ENCODE measurements at places on chromosomes 6 and 20.

GRCh38 chr20:40148886-40149285 lies 540.1 kb downstream of the MAFB start:
- DNase-seq: no peak

GRCh38 chr6:80331522-80331921 lies 225.1 kb downstream of the BCKDHB start:
- DNase-seq: no peak

DNA sequence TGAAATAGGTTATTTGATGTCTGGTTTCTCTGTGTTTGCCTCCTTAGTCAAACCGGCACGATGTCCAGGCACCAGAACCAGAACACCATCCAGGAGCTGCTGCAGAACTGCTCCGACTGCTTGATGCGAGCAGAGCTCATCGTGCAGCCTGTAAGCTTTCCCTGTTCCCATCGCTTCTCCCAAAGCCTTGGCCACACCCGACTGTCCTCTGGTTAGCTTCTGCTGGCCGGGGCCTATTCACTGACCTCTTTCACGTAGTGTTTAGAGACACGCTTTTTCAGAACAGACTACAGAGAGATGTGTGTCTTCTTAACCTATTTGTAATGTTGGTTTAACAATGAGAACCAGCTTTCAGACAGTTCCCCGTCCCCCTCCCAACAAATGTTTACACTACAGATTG lies 14.2 kb downstream of the DSP start:
- DNase-seq: no peak

DNA sequence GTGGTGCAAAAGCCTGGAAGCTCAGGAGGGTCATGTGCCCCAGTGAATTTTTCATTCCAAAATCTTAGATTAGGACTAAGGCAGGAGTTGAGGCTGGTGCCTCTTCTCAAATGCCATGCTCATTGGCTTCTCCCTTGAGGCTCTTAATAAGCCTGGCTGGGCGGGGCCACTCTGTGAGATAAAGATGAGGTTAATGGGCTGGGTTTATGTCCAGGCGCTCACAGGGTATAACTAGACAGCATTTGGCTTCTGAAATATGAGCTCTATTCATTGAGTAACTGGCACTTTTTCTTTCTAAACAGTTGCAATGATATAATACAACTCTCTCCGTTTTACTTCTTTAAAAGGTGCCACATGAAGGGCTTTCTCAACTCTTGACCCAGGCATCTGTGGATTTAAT lies 156.3 kb downstream of the SCML4 start:
- no peak for DNase-seq

DNA sequence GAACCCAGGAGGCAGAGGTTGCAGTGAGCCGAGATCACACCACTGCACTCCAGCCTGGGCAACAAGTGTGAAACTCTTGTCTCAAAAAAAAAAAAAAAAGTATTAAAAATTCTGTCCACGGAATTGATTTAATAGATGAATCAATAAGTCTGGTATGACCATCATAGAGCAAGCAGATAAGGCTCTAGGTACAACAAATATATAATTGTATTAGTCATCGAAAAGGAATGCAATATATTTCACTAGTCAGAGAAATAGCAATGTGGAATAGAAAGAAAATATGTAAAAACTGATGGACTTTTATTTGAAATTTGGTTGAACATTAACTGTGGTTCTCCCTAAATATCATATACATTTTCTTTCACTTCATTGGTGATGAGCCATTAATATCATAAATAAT lies 476.8 kb upstream of the AGPAT4 start:
- DNase-seq: no peak

DNA sequence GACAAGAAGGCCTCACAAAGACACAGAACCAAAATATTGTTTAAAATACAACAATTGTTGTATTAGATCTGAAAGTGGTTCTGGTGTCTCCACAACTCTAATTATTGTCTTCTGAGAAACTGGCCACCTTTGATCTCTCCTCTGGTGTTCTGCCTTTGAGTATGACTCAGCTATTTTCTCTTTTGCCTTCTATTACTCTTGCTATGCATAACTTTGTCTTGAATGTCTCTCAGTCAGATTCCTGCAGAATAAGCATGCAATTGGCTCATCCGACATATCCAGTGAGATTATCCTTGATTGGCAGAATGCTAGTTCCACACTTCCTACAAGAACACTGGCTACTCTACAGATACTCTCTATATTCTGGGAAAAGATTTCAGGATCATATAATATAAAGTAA lies 14.3 kb upstream of the EPM2A start:
- DNase-seq: no peak

GRCh38 chr6:159513914-159514313 lies 179.1 kb downstream of the SOD2 start:
- DNase-seq: no peak

- DNase-seq: no peak
These were observed 32.2 kb downstream of the MRAP2 start for GRCh38 chr6:84065693-84066290.

GRCh38 chr6:7062451-7063162 lies 45.2 kb upstream of the RREB1 start:
- DNase-seq: no peak

- no peak for DNase-seq
These were observed at the start of gene NR2E1 for GRCh38 chr6:108165714-108166663. Gene NR2E1, plus strand, starts transcription at chr6:108166022. Its CDS starts 744 bp downstream, at chr6:108166766.

- no peak for DNase-seq
These were observed 34.3 kb downstream of the RGS17 start for GRCh38 chr6:153096792-153097191.

DNA sequence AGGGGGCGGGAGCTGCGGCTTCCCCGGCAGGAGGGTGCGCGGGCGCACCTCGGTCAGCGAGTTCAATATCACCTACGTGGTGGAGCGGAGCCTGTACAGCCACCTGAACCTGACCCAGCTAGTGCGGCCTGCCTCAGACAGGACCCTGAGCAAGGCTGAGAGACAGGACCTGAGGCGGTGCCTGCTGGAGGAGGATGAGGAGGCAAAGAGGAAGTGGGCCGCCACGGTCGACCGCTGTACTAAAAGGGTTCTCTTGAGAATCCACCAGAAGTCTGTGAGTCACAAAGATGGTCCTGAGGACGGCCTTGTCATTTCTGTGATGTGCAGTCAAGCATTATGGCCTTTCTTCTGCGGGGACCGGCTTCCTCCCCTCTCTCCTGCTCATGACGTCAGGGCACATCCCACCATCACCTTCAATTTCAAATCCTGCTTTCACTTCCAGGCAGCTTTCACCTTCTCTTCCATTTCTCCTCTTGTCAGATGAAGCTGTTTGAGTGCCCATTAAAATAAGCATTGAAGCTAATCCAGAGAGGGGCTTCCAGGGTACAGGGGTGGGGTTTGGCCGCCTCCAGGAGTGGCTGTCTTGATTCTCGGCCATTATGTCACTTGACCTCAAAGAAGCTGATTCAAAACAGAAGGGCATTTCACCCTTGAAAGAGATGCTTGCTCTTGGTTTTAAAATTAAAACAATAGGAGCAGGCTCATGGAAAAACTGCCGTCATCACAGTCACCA lies 177.6 kb downstream of the SASH1 start:
- DNase-seq: no peak

GRCh38 chr6:7157752-7158616 lies 50.2 kb downstream of the RREB1 start:
- DNase-seq: no peak

DNA sequence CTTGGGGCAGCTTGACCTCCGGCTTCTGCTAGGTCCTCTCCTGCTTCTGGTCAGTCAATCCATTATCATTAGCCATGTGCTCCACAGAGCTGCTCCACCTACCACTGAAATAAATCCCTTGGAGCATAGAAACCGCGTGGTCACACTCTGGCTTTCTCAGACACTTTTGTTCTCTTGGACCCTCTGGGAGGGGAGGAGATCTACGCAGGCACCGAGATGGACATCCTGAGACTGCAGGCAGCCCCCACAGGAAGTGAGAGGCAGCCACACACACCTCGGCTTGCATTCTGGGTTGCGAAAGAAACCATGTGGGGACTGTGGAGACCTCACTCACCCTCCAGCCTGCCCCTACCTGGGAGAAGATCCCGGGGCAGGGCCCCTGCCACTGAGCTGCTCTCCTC lies 79.5 kb downstream of the FYN start:
- DNase-seq: peak; percentile 79

- DNase-seq: peak; percentile 41
These were observed 74.4 kb downstream of the NFATC2 start for GRCh38 chr20:51467956-51468626.

- no peak for DNase-seq
These were observed 125.5 kb downstream of the THEMIS start for GRCh38 chr6:127775371-127775770.

DNA sequence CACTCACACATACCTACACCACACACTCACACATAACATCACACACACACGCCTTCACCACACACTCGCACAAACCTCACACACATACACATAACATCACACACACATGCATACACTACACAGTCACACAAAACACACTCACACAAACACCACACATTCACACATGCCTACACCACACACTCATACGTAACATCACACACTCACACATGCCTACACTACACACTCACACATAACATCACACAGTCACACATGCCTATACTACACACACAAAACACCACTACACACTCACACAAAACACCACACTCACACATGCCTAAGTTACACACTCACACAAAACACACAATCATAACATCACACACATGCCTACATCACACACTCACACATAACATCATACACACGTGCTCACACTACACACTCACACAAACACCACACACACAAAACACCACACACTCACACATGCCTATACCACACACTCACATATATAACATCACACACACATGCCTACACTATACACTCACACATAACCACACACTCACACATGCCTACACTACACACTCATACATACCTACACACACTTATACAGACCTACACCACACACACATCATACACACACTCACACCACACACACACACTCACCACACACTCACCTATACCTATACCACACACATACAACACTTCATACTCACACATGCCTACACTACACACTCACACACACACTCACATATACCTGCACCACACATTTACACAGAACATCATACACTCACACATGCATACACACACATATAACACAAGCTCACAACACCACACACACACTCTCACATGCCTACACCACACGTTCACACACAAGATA lies 383.5 kb downstream of the C6orf118 start:
- no peak for DNase-seq

GRCh38 chr6:144993870-144994269 lies 708.7 kb downstream of the UTRN start:
- DNase-seq: no peak

- no peak for DNase-seq
These were observed 54.2 kb upstream of the FANCE start for GRCh38 chr6:35397806-35398418.

- no peak for DNase-seq
These were observed 58.8 kb downstream of the SAMD5 start for GRCh38 chr6:147567141-147567805.

DNA sequence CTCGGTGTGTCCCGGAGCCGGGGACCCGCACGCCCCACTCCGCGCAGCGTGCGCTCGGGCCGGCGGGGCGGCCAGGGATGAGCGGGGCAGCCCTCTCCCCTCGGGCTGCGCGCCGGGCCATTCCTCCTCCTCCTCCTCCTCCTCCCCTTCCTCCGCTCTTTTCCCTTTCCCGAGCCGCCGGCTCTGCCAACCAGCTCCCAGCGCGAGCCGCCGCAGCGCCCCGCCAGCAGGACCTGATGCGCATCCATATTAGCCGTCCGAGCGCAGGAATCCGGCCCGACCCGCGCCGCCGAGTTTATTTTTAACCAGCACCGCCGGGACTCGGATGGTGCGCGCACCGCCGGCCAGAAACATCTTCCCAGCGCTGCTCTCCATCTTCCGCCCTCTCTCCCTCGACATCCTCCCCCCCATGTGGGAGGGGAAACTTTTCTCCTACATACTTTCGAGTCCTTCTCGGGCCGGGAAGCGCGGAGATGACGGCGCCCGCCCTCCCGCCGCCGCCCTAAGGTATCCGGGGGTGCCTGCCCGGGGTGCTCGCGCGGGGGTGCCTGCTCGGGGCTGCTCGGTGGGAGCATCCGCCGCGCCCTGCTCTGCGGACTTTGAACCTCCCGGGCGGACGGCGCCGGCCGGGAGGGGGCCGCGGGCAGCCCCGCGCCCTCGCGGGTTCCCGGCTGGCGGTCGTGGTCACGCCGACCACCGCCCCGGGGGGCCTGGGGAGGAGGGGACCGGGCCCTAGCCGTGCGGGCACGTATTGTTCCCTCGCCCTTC lies 619 bp downstream of the RREB1 start:
- DNase-seq: peak; percentile 80

GRCh38 chr6:90413396-90413795 lies 116.8 kb upstream of the BACH2 start:
- no peak for DNase-seq

DNA sequence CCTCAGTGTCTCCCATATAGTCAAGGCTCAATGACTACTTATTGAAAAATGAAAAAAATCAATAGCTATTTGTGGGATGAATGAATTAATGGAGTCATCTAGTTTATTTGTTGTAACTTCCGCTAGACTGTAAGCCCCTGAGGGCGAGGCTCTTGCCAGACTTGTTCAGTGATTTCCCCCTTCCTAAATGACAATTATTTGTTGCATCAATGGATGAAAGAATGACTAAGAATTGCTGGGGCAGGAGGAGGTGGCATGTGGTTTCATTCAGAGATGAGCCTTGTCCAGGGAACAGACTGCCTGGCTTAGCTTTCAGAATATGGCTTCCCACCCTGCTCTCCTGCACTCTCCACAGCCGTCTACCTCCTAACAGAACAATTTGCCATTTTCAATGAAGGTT lies 1.1 kb upstream of the PRELID3B start:
- no peak for DNase-seq

- DNase-seq: no peak
These were observed 182.3 kb upstream of the RALGAPA2 start for GRCh38 chr20:20894753-20895152.

- DNase-seq: peak; percentile 36
These were observed 6.1 kb downstream of the NINL start for GRCh38 chr20:25579081-25579770.

DNA sequence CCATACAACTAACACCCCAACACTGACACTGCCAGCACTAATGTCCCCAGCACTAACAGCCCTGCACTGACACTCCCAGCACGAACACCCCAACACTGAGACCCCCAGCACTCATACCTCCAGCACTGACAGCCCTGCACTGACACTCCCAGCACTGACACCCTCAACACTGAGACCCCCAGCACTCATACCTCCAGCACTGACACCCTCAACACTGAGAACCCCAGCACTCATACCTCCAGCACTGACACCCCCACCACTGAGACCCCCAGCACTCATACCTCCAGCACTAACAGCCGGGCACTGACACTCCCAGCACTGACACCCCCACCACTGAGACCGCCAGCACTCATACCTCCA lies 57.2 kb downstream of the ERMARD start:
- no peak for DNase-seq

GRCh38 chr6:26311012-26311384 lies 54.0 kb upstream of the BTN3A2 start:
- DNase-seq: peak; percentile 71

DNA sequence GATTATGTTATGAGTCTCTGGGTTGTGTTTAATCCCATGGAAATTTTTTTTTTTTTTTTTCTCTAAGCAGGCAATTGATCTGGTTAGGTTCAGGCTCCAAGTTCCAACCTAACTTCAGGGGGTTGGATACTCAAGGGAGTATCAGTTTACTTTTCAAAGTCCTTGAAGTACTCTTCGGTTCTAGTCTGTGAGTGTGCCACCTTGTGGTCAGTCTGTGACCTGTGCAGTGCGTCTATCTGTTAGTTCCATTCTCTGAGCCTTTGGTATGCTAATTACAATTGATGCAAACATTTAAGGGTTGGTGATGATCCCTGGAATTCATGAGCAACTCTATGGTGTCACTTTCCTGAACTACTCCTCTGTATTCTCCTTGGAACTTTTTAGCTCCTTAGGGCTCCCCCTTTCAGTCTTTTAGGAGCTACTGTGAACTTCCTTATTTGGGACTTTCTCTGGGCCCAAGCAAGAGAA lies 342.0 kb downstream of the SOX4 start:
- no peak for DNase-seq
